Activated T-cell treated with anti-CD3 and anti-CD28 coated beads, Interleukin-2, amount 50 U/mL, for 48 hours (primary cell): ENCODE measurements at places on chromosomes 16 and 17.

- DNase-seq = no peak
Observed at GRCh38 chr16:14398014-14398717, 231.9 kb downstream of the PARN start.

GRCh38 chr17:78345791-78346494, 13.9 kb downstream of the SOCS3 start:
- DNase-seq = no peak

DNA sequence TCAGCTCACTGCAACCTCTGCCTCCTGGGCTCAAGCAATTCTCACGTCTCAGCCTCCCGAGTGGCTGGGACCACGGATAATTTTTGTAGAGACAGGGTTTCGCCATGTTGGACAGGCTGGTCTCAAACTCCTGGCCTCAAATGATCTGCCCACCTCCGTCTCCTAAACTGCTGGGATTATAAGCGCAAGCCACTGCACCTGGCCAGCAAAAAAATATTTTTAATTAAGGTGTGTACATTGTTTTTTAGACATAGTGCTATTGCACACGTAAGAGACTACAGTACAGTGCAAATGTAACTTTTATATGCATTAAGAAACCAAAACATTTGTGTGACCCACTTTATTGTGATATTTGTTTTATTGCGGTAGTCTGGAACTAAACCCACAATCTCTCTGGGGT, 49.0 kb downstream of the NACA2 start:
- no peak for DNase-seq

- no peak for DNase-seq
Observed at GRCh38 chr17:17191346-17191792, 14.8 kb downstream of the PLD6 start.
